ENCODE measurements at places on chromosomes 3 and 15.
A peak's percentile ranks its signal among the peaks of the same experiment; 100 is the strongest.

GRCh38 chr3:144394032-144394431 lies 422.4 kb downstream of the DIPK2A start:
- DNase-seq = no peak

GRCh38 chr3:32303399-32303747 lies 64.9 kb downstream of the CMTM8 start:
- no peak for DNase-seq

DNA sequence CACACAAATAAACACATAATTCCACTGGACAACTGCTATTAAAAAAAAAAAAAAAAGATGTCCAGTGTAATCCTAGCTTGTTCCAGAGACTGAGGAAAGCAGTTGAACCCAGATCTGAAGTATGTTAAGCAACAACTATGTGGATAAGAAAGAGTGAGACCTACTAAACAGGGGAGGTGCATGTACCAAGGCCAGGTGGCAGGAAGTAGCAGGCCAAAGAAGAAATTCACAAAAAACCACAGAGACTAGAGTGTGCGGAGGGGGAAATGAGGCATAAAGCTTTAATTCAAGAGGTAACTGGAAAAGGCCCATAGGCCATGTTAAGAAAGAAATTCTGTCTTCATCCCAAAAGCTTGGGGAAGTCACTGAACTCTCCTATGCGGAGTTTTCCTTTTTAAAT lies 490.0 kb downstream of the NAALADL2 start:
- no peak for DNase-seq

DNA sequence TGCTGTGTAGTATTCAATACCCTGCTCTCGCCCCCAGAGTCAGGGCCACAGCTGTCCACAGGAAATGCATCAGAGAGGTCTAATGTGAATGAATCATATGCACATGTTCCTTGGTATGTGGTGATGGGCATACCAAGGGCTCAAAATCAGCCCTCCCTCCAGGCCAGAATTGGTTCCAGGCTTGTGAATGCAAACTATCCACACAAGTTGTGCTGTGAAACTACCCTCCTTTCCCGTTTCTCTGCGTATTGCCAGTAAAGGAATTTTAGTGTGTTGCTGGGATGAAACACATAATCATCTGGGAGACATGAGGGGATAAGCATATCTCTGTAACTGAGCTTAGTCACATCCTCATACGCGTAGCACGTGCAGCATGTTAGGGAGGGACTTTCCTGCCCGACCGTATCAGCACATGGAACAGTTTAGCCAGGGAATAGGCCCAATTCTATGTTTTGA lies 9.2 kb upstream of the MME start:
- DNase-seq = peak; percentile 98

- DNase-seq = no peak
Observed at GRCh38 chr3:4738737-4739274, 240.4 kb upstream of the BHLHE40 start.

GRCh38 chr15:98755781-98756180 lies 107.4 kb downstream of the IGF1R start:
- DNase-seq = no peak

- no peak for DNase-seq
Observed at GRCh38 chr3:66425032-66425431, 75.8 kb downstream of the LRIG1 start.

GRCh38 chr3:186760141-186760833 lies 23.1 kb upstream of the EIF4A2 start:
- no peak for DNase-seq

GRCh38 chr3:171237009-171237385 lies 210.5 kb upstream of the SLC2A2 start:
- no peak for DNase-seq

DNA sequence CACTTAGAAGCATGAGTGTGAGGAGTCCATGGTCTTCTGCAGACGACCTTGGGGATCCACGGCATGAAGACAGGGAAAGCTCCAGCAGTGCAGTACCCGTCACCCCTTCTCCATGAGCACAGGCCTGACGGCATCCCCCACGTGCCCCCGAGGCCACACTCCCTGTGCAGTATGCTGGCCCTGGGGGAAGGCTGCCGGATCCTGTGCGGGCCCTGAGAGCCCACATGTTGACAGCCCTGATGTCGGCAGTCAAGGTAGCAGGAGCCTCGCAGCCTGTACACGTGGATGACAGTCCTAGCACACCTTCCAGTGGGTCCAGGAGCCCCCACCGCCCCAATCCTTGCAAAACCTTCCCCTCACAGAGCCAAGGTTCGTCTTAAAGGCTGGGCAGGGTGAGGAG lies 195.3 kb downstream of the ATP10A start:
- DNase-seq = no peak

DNA sequence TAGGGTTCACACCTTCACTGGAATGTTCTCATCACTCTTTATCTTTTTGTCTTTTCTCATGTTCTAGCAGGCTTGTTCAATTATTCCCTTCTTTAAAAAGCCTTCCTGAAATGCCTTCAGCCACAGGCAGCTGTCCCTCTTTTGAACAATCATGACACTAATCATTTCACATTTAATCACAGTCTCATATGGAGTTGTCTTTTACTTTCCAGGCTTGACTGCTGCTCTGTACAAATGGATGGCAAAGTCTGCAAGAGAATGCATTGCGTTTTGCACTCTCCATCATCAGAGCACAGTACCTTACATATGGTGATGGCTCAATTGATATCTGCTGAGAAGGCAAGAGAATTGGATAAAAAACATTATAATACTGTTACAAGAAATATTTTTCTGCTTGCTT lies 529.8 kb downstream of the DIPK2A start:
- no peak for DNase-seq

DNA sequence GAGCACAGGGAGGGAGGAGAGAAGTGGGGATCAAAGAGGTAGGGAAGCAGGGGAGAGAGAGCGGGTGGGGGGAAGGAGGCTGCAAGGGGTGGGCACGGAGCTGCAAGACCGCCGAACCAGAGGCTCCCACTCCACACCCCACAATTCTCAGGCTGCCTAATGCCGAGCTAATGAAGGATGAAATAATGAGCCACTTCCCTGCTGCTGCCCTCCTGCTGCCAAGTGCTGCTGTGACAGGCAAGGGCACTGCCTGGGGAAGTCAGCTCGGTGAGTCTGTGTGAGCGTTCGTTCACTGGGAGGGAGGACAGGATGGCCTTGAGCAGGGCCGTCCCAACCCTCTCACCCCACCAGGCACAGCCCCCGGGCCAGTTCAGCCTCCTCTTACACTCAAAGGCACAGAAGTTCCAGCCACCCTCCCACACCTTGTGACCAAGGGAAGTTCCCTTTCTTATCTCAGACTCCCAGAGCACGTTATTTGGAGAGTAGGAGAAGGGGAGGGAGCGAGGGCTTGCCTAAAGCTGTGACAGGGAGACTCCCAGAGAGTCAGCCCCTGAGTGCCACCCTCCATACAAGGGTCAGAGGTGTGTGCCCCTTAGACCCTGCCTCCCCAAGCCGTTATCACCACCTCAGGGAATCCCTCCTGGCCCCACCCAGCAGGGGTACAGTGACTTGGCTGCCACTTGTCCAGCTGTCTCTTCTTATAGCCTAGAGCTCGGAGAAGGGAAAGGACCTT lies 12.4 kb downstream of the GLYCTK start:
- DNase-seq = peak; percentile 48

- DNase-seq = peak; percentile 51
Observed at GRCh38 chr3:171323938-171324536, 136.2 kb downstream of the TNIK start.

- no peak for DNase-seq
Observed at GRCh38 chr15:69951256-69951897, 146.3 kb downstream of the TLE3 start.

- DNase-seq = no peak
Observed at GRCh38 chr15:86829245-86829644, 749.6 kb downstream of the AGBL1 start.

DNA sequence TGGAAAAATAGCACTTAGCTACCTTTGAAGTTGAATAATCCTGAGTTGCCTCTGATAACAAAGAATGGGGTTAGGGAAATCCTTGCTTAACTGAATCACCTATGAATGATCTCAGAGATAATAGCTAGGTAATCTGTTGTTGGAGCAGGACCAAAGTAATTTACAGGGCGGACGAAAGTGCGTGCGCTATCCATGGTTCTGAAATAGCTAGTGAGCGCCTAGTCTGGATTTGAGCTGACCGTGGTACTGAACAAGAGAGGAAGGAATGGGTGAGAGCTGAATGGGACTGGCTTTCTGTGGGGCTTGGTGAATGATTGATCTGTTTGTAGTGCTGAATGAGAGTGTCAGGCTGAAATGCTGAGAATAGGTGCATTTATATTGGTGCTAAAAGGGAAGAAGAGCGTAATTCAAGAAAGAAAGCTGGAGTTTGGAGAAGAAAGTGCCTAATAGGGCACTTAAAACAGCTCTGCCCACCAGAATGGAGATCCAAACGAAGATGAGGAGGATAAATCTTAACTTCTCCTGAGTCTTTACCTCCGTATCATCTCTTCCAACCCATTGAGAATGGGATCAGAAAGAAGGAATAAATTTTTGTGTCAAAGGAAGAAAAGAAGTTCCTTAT lies 10.1 kb downstream of the SCN10A start:
- DNase-seq = peak; percentile 85

DNA sequence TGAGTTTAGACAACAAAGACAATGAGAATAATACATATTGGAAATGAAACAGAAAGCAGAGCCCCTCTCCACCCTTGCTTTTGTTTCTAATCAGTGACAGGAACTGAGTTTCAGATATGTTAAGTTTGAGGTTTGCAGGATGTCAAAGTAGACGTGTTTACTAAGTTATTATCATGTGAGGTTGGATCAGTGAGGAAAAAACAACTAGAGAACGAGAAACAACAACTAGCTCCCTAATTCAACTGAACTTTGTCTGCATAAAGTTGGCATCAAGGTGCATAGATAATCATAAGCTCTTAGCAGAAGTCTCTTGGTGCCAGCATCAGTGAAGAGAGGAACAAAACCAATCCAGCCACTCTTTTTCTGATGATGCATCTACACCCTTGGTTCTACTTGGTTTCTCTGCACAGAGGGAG lies 491.1 kb upstream of the NR2F2 start:
- DNase-seq = peak; percentile 40

DNA sequence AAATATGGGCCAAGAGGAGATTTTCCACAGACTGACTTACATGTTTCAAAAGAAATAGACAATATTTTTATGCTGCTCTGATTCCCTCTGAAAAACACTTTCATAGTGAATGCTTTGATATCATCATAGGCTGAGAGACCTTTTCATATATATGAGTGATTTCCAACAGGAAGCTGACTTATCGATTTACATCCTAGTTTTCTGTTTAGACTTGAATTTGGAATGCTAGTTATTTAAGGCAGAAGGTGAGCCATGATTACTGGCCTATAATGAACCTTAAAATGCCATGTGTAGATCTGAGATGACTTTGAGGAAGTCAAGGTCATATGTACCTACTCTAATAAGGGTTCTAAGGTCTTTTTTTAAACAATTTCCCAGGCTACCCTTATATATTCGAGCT lies 1126.1 kb downstream of the ROBO1 start:
- DNase-seq = no peak

- no peak for DNase-seq
Observed at GRCh38 chr15:63922261-63922904, 88.6 kb upstream of the HERC1 start.

DNA sequence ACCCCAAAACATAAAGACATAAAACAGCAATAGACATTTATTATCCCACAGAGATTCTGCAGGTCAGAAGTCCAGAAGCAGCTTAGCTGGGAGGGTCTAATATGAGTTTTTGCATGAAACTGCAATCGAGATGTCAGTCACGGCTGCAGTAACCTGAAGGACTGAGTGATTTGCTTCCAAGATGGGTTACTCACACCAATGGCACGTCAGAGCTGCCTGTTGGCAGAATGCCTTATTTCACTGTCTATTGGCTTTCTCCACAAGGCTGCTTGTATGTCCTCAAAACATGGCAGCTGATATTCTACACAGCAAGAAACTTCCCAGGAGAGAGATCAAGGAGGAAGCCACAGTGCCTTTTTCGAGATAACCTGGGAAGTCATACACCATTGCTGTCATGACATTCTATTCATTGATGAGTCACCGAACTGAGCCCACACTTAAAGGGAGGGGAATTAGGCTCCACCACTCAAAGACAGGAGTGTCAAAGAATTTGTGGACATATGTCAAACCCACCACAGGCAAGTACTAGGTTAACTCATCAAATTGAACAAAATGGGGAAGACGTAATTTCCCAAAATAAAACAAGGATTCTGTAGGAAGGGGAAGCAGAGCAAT lies 122.2 kb downstream of the SYNPR start:
- peak; percentile 6 for DNase-seq

- no peak for DNase-seq
Observed at GRCh38 chr3:37898424-37898823, 36.7 kb downstream of the CTDSPL start.

DNA sequence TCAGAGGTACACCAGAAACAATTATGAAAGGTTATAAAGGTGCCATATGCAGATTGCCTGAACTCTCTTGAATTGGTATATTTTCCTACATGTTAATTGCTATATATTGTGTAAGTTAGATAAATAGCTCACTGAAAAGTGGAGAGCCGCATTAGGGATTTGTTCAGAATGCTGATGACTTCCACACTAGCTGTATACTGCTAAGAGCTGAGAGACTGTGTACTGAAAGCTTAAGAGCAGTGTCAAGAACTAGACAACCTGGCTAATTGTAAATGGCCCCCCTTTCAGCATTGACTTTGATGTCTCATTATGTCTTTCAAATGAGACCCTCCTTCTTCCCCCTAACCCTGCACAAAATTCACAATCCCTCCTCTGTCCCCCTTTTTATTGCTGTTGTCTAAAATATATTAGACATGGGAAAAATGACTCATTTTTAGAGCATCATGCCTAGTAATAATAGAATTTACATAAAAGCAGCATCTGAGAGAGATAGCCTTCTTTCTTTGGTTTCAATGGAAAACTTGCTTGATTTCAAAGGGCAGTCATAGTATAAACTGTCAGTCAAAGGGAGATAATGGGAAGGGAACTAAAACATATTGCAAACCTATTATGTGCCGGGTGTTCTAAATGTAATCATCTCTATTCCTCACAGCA lies 34.7 kb upstream of the GREM1 start:
- no peak for DNase-seq

DNA sequence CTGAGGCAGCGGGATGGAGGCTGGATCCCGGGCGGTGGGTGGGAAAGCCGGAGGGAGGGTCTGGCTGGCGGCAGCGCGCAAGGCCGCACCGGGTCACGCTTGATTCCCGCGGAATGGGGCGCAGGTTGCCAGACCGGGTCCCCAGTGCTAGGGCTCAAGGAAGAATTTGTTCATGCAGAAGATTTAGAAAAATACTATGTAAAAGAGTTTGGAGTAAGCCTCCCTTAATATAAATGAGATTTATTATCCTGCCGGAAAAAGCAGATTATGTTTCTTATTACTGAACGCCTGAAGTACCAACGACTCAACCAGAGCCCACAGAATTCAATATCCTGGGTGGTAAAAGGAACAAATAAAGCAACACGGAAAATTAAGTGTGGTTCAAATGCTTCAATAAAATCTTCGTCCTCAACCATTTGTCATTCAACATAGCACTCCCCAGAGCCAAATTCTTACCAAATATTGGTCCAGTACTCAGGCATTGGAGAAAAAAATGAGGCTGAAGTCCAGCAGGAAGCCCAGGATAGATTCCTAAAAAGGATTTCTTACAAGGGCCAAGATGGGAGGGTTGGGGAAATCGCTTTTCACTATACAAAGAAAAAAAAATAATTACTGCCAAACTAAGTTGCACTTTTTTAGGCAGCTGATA lies 1.2 kb upstream of the ZBTB20 start:
- DNase-seq = peak; percentile 22

GRCh38 chr15:82138306-82138705 lies 92.5 kb upstream of the MEX3B start:
- no peak for DNase-seq

GRCh38 chr15:88985547-88986393 lies 72.6 kb upstream of the MFGE8 start:
- no peak for DNase-seq

All from fibroblast of pulmonary artery (primary cell).